ENCODE measurements at places on chromosomes 13 and 19.
A peak's percentile ranks its signal among the peaks of the same experiment; 100 is the strongest.

- DNase-seq = no peak
Observed at GRCh38 chr13:95553581-95554385, 1.3 kb downstream of the CLDN10 start.

- no peak for DNase-seq
Observed at GRCh38 chr13:60412909-60413616, 16.0 kb downstream of the TDRD3 start.

DNA sequence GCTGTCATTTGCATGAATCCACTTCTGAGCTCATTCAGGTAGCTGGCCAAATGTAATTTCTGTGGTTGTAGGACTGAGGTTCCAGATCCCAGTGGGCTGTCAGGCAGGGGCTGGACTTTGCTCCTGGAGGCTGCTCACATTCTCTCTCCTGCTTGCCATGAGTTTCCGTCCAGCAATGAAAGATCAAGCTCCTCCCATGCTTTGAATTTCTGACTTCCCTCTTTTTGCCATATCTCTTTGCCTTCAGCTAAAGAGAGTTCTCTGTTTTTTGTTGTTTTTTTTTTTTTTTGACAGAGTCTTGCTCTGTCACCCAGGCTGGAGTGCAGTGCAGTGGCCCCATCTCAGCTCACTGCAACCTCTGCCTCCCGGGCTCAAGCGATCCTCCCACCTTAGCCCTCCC lies 76.9 kb downstream of the ING1 start:
- no peak for DNase-seq

DNA sequence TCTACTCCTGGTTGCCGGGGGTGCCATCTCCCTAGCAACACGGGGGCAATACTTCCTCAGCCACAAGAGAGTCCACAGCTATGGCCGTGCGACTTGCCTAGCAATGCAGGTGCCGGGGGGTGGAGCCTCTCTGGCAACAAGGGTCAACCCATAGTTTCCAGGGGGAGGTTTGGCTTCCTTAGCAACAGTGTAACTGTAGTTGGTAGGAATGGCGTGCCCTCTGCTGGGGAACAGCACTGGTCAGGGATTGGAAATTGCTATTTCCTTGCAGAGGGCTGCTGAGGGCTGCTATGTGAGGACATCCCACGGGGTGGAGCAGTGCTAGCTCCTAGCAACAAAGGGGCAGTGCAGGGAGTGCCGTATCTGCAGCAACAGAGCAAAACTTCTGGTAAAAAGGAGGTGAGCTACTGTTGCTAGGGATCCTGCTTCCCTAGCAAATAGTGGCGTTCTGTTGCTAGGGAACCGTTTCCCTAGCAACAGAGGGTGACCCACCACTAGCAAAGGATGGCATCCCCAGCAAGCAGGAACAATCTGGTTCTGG lies 7.0 kb upstream of the TMC4 start:
- DNase-seq = no peak

- no peak for DNase-seq
Observed at GRCh38 chr13:110665491-110666254, 40.2 kb downstream of the CARS2 start.

DNA sequence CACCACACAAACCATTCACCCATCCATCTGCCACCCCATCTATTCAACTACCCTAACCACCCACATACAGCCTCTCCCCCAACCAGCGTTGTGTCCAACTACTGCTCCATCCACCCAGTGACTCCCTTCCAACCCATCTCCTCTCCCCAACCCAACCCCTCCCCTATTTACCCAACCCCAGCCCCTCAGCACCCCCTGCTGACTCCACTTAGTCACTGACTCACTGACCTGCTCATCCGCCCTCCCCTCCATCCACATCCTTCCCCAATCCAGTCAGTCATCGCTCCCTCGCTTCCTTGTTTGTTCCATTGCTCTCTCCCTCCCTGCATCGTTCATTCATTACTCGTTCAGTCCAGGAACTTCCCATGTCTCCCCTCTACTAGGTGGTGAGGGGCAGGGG lies 39.2 kb downstream of the KCNC3 start:
- no peak for DNase-seq

GRCh38 chr19:45523642-45524256 lies 16.5 kb downstream of the VASP start:
- DNase-seq = peak; percentile 81

- peak; percentile 55 for DNase-seq
Observed at GRCh38 chr13:40668335-40668734, 1.9 kb upstream of the FOXO1 start.

- DNase-seq = no peak
Observed at GRCh38 chr19:14115756-14116155, 1.8 kb downstream of the PRKACA start.

Data from heart left ventricle (tissue), 16 donors.